ENCODE measurements at places on chromosomes 5 and 9.

DNA sequence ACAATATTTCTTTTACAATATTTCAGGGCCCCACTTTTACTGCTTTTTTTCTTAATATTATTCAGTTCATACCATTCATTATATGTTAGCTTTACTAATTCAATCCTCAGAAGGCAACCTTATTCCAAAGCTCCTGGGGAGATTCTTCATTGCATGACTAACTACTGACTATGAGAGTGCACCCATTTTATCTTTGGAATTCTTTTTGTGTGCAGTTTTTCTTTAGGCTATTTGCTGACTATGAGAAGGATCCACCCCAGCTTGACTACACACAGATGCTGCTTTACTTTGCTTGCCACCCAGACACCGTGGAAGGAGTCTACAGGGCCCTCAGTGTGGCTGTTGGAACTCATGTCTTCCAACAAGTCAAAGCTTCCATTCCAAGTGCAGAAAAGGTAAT, 56.9 kb upstream of the IL7R start:
- no peak for DNase-seq

GRCh38 chr9:74554751-74555419, 57.8 kb downstream of the RORB start:
- DNase-seq, result no peak

DNA sequence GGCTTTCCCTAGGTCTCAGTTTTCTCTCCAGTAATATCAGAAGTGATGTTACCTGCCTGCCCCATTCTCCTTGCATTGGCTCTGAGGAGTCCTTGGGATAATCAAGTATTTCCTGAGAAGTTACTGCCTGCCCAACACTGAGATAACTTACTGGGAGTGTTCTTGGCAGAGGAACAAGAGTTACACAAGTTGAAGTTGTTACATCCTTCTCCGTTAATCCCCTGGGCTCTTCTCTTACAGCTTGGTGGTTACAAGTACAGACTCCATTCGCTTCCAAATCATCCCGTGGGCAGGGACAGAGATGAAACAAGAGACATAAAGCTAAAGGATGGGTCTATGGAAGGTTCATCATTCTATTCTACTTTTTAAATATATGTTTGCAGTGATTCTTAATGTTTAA, 74.1 kb upstream of the SAP30L start:
- no peak for DNase-seq

DNA sequence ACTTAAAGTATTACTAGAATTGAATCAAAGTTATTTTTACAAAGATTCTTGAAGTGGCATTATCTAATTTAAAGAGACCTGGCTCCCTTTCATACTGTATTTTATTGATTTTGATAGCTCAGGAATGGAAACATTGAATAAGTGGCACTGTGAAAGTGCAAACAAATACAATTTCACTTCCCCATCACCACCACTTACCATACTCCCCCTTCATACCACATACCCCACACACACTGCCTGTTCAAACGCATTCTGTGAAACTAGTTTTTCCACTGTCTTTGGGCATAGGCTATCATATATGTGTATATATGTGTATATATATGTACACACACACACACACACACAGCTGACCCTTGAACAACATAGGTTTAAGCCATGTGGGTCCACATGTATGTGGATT, 62.1 kb upstream of the ATG10 start:
- DNase-seq, result no peak

DNA sequence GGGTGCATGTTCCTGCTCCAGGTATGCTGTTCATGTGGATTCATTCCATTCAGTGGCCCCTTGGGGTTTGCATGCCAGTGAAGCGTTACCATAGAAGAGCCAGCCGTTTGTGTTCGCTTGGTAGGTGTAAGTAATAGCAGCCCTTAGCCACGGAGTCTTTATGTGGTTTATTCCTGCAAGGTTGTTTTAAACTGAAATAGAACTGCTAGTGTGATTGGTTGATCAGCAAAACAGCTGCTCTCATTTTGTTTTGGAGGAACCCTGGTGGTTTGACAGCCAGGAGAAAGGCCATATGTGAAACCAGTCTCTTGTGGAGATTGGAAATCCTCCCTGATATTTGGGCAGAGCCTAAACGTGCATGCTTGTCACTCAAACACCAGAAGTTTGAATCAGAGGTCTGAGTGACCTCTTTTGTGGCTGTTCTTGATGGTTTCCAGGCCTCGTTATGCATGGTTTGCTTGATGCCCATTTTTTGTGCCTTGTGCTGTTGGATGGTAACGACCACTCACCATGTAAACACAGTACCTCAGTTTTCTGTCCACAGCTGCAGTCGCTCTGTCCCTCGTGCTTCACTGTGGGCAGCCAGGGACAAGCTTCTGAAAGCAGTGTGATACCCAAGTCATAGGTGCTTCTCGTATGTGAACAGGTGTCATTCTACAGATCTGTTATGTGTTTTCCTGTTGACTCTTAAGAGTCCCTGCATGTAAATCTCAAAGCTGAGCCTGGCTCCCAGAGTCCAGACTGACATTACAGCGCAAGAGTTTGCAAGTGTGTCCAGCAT, 58.3 kb upstream of the NXNL2 start:
- no peak for DNase-seq

GRCh38 chr9:122192261-122192875, 32.7 kb downstream of the MORN5 start:
- DNase-seq, result no peak

Data from bone marrow (tissue), 2 donors.